ENCODE measurements at places on chromosomes 11 and 22.

GRCh38 chr22:44542561-44543222 lies 44.7 kb upstream of the RTL6 start:
- DNase-seq, result no peak

DNA sequence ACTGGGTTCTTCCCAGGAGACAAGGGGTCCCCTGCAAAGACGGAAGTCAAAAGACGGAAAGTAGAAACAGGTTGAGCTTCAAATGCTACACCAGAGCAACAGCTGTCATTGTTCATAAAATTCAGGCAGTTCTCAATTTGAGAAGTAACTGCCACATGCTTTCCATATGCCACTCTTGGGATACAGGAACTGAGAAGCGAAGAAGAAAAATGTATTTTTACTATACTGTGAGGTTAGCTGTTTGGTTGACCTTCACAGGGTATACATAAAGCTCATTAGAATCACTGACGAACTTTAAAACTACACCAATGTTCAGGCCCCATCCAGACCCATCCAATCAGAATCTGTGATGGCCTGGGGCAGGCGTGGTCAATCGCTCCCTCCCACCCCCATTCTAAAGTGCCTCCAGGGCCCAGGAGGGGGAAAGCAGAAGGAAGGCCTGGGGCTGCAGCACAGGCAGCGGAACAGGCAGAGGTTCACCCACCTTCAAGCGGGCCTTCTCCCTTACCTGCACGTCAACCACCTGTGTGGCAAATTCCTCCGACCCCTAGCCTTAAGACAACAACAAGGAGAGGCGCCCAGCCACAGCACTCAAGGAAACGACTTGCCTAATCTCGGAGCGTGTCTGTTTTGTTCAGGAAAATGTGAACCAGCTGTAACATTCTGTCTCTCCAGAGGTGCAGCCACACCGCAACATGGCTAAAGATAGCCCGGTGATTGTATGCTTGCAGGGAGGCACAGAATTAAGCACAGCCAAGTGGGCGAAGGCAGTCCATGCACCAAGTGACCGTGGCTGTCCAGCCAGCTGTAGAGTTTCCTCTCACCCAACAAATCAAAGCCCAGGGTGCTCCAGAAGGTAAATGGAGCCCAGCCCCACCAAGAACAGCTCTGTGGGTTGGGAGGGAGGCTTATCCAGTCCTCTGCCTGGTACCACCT lies 82.6 kb downstream of the MICAL3 start:
- no peak for DNase-seq

- DNase-seq, result peak; percentile 51
Measured at GRCh38 chr22:24390576-24390975, 36.8 kb upstream of the ADORA2A start.

- no peak for DNase-seq
Measured at GRCh38 chr11:33376331-33377310, 119.4 kb downstream of the HIPK3 start.

- DNase-seq, result peak; percentile 65
Measured at GRCh38 chr11:114134870-114135269, 75.4 kb downstream of the ZBTB16 start.

DNA sequence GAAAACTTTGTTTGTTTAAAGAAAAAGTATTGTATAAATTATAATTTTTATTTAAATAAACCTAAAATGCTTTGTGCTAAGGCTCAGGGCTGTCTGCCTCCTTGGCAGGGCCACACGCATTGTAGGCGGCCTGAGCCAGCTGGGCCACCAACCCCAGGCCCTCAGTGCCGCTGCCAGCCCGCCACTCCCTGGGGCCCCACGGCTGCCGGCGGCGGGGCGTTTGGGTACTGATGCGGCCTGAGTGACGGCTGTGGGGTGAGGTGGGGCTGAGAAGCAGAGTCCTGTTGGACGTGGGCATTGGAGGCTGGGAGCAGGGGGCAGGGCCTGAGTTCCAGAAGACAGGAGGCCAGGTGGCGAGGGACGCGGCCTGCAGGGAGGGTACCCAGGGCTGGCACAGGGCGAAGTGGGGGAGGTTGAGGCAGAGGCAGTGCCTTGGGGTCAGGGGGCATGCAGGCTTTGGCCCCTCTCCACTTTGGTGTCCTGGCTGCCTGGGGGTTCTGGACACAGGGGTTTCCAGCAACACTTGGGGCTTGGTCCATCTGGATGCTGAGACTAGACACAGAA lies 58.3 kb downstream of the CERK start:
- DNase-seq, result no peak

GRCh38 chr11:32005786-32006416 lies 85.0 kb upstream of the RCN1 start:
- no peak for DNase-seq

All from inflammatory macrophage treated with lipopolysaccharide for 1 hour (primary cell).